ENCODE measurements at places on chromosomes 16 and 17.

- no peak for DNase-seq
These were observed 233.2 kb downstream of the PMP22 start for GRCh38 chr17:15031975-15032374.

GRCh38 chr16:76614269-76614668 is 337.1 kb downstream of the CNTNAP4 start:
- no peak for DNase-seq

DNA sequence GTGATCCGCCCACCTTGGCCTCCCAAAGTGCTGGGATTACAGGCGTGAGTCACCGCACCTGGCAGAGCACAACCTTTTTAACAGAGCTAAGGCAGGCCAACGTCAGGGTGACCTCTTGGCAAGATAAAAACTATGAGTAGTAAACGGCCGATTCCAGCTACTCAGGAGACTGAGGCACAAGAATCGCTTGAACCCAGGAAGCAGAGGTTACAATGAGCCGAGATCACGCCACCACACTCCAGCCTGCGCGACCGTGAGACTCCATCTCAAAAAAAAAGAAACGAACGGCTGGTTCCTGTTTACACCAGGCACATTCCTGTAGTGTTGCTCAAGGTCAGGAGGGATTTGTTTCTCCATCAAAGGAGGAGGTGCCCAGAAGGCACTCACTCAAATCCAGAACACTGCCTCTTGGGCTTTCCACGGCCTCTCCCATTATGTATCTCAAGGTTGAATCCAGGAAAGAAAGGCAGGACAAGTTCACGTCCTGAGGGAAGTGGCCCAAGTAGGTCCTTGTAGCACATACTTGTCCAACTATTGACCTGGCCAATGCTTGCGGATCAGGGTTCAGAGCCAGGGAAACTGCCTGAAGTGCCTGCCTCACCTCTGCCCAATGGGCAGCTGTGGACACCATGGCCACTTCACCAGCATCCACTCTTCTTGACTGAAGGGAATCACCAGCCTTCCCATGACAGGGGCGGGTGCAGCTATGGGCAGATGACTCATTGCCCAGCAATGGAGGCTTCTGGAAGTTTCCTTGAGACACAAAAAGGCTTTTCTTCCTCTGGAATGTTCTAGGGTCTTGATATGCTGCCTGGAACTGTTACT is 13.5 kb downstream of the KNOP1 start:
- DNase-seq: no peak

DNA sequence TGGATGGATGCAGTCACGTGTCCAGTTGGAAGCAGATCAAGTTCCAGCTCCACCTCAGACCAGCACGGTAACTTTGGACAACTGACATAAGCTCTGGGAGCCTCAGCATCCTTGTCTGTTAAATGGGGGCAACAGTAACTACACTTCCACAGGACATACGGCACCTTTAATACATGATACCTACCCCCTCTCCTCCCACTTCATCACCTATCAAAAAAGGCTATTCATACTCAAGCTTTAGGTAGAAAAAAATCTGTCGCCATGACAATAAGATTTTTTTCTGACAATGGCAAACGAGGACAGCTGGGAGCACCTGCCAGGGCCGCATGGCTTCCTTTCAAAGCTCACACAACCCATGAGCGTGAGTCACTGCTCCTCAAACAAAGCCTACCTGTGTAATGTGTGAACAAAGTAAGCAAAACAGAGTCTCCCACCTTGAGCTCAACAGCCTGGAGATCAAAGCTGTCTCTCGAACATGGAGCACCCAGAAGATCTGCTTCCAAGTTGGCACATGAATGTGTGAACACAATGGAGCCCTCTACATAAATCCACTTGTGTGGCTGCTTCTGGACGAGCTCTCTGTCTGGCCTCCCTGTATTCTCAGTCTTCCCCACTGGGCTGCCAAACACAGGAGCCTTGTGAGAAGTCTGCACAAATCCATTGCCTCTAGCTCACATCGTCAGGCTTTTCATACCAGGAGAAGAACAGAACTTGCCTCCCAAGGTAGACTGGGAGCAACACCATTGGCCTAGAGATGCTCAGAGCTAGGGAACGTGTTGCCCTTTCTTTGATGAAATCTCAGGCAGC is 459.7 kb downstream of the SOX9 start:
- DNase-seq: no peak

- DNase-seq: no peak
These were observed 242.0 kb upstream of the RBFOX1 start for GRCh38 chr16:7090628-7091115.

- DNase-seq: no peak
These were observed at the start of gene NPB for GRCh38 chr17:81902023-81902652. NPB (plus strand) TSS chr17:81902238; CDS start chr17:81902278, 40 bp downstream.

GRCh38 chr16:61374071-61374470 is 662.2 kb downstream of the CDH8 start:
- no peak for DNase-seq

DNA sequence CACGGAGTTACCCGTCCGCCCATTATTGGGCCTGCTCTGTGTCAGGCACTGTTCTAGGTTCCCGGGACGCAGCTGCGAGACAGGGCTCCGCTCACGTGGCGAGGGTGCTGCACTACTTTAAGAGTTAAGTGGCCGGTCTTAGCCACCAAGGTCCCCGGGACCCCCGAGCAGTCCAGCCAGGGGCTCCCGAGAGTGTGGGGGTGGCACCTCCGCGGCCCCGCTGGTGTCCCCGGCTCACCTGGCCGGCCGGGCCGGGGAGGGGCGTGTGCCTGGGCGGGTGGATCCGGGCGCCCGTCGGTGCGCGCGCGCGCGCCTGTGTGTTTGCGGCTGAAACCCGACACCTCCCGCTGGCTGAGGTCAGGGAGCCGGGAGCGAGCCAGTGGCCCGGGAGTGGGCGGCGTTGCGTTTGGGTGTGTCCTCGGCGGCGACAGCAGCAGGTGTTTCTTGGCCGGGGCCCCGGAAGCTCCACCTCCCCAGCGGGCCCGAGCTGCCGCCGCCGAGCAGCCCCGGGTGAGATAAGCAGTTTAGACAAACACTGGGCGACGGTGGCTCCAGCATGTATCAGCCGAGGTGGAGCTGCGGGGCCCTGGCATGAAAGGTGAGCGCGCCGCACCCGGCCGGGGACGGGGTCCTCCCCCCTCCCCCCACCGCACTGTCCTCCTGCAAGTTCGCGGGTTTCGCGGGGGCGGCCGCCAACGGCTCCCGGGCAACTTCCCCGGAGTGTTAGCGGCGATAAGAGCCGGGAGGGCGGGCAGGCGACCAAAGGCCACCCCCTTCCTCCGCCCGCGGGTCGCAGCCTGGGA is at the start of gene GSE1:
GSE1 (plus strand) TSS at position 522 of the 803 bp plus-strand sequence; CDS start at position 592, 70 bp downstream.
- DNase-seq: no peak
